ENCODE measurements at places on chromosomes 1 and 21. TPM values are rescaled to one million over a fixed set of nuclear protein-coding genes. Genes with fewer than 3 reads are reported as not detected.
A peak's percentile ranks its signal among the peaks of the same experiment; 100 is the strongest.

Gene NEK2
- total RNA-seq = 52.6 TPM

Gene ARID4B
- 43.3 TPM for total RNA-seq

Gene TTC24
- total RNA-seq = 19.7 TPM

Gene NBPF6
- total RNA-seq = not detected

Gene OXCT2
- 0.32 TPM for total RNA-seq

Gene CLCA4
- total RNA-seq = not detected

DNA sequence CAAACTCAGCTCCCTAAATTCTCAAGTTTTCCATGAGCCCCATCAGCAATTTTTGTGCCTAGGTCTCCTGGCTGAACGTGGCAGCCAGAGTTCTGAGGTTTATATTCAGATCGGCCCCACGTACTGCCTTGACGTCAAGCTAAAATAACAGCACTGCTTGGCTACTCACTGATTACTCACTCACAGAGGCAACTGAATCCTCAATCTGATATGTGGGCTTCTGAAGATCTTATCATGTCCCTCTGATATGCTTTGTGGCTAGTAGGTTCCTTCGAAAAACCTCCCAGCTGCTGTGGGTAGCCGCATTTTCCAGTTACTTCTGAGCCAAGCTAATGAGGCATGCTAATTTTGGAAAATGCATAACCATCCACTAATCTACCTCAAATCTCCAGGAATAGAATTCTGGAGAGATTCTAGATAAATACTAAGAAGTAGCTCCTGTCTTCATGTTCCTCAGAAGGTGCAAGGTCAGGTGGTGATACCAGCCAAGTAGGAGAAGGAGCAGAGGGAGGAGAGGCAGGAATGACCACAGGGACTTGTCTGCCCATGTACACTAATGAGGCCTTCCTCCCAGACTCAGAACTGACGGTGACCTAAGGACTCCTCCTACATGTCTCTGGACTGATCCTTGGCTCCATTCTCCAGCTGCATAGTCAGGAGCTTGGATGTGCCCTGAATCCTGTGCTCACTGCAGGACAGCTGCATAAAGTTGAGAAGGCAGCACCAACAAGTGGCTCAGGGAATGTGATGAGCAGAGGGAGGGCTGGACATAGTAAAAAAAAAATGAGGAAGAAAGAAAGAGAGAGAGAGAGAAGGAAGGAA is 263.7 kb downstream of the TNR start:
- H3K27me3 ChIP-seq = peaks cover 18% of the 10 kb centered on the region
- H3K27ac ChIP-seq = no peak overlapping the region
- DNase-seq = no peak

GRCh38 chr1:228272331-228272791 is 64.5 kb downstream of the OBSCN start:
- H3K27ac ChIP-seq = no peak overlapping the region
- peaks cover 13% of the 10 kb centered on the region for H3K4me1 ChIP-seq
- no peak for DNase-seq
- H3K4me3 ChIP-seq = no peak overlapping the region
- H3K36me3 ChIP-seq = no peaks in the 10 kb centered on the region
- no peaks in the 10 kb centered on the region for H3K27me3 ChIP-seq

DNA sequence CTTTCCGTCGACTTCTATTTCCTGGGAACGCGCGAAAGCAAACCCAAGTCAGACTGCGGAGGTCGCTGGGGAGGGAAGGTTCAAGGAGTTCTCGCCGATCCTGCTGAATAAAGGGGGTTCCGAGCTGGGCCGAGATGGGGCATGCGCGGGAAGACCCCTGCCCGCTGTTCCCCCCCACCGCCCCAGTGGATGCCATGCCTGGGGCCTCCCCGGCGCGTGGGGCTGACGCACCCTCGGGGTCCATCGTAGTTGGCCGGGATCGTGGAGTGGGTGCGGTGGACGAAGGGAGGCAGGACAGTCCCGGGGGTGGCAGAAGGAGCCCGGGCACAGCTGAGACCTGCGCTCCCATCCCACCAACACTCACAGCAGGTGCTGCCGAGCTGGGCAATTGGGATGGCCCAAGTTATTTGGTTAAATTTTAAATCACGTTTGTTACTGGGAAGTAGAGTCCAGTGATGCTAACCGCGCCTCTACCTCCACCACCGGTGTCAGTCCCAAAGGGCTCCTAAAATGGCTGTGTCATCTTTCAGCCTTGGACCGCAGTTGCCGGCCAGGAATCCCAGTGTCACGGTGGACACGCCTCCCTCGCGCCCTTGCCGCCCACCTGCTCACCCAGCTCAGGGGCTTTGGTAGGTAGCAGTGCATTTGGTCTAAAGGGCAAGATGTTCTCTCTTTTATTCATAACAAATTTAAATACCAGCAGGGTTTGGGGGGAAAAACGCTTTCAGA is 801 bp downstream of the MX1 start:
- no peaks in the 10 kb centered on the region for H3K27me3 ChIP-seq
- peaks cover 80% of the 10 kb centered on the region for H3K36me3 ChIP-seq
- H3K27ac ChIP-seq = peak overlapping the region; percentile 100

DNA sequence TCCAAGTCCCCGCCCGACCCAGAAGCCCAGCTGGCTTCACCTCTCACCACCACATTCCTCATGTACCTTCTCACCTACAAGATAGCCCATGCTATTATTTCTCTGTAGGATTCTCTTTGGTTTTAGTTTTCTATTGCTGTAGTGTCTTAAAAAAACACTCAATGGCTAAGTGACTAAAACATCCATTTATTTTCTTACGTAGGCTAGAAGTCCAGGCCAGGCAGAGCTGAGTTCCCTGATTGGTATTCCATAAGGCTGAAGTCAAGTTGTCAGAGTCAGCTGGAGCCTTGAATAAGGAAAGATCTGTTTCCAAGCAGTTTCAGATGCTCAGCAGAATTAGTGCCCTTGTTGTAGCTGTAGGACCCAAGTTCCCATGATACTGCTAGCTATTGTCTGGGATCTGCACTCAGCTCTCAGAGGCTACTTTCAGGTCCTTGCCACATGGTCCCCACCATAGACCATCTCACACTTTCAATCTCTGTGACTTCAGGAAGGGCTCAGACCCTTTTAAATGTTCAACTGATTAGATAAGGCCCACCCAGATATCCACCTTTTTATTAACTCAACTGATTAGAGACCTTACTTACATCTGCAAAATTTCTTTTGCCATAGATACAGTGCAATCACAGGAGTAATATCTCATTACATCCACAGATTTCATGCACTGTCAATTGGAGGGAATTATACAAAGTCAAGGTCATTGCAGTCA is 371.0 kb downstream of the TGFB2 start:
- H3K4me3 ChIP-seq = no peak overlapping the region
- DNase-seq = no peak
- H3K36me3 ChIP-seq = no peaks in the 10 kb centered on the region
- no peak overlapping the region for H3K27ac ChIP-seq

- DNase-seq = no peak
- H3K27ac ChIP-seq = no peak overlapping the region
- peaks cover 29% of the 10 kb centered on the region for H3K36me3 ChIP-seq
- no peaks in the 10 kb centered on the region for H3K27me3 ChIP-seq
- H3K4me3 ChIP-seq = no peak overlapping the region
- no peaks in the 10 kb centered on the region for H3K4me1 ChIP-seq
Measured at GRCh38 chr1:45622524-45623394, 1.1 kb downstream of the CCDC17 start.

- peak overlapping the region; percentile 89 for H3K27ac ChIP-seq
- H3K4me3 ChIP-seq = peak overlapping the region; percentile 75
- peaks cover 26% of the 10 kb centered on the region for H3K4me1 ChIP-seq
- peaks cover 7% of the 10 kb centered on the region for H3K27me3 ChIP-seq
- H3K36me3 ChIP-seq = no peaks in the 10 kb centered on the region
Measured at GRCh38 chr1:205441318-205441633, 14.6 kb downstream of the BLACAT1 start.

DNA sequence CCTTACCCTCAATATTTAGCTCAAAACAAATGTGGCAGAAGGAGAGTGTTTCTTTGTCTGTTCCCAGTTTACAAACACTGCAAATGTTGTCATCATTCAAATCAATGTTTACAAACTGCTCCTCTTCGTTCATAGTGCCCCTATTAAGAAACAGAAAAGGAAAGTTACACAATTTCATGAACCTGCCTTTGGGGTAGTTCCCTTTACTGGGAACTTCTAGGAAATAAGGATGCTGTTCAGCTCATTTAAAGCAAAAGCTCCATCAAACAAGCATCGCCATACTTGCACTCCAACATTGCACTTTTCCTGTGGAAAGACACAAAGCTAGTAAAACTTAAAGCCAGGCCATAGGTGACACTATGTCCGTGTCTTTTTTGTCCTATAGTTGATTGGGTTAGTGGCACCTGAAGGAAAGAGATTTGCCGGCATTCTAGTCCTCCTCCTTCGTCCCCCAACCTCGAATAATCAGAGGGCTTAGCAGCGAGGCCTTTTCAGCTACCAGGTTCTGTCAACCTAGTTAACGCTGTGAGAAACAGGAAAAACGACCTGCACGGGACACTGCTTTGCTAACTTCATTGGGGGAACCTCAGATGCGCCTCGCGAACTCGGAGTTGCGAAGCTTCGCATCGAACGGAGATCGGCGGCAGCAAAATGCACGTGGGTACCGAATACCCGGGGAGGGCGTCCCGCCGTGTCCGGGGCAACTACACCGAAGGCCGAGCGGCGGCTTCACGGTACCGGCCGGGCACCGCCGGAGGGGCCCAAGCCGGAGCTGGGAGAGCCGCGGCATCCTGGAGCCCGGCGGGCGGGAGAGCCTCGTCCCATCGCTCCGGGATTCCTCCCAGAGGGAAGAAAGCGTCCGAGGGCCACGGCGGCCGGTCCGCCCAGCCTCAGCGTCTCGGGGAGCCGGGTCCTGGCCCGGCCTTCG is 706 bp downstream of the C21orf91 start:
- H3K4me1 ChIP-seq = peaks cover 47% of the 10 kb centered on the region
- peak overlapping the region; percentile 95 for H3K27ac ChIP-seq
- H3K4me3 ChIP-seq = peak overlapping the region; percentile 78
- no peaks in the 10 kb centered on the region for H3K27me3 ChIP-seq

GRCh38 chr1:54112705-54113368 is 40.0 kb downstream of the CDCP2 start:
- H3K36me3 ChIP-seq = no peaks in the 10 kb centered on the region
- no peak for DNase-seq
- no peak overlapping the region for H3K27ac ChIP-seq

GRCh38 chr1:184387476-184388318 is 868 bp downstream of the C1orf21 start:
- H3K4me3 ChIP-seq = peak overlapping the region; percentile 80
- H3K36me3 ChIP-seq = no peaks in the 10 kb centered on the region
- H3K27me3 ChIP-seq = peaks cover 63% of the 10 kb centered on the region

DNA sequence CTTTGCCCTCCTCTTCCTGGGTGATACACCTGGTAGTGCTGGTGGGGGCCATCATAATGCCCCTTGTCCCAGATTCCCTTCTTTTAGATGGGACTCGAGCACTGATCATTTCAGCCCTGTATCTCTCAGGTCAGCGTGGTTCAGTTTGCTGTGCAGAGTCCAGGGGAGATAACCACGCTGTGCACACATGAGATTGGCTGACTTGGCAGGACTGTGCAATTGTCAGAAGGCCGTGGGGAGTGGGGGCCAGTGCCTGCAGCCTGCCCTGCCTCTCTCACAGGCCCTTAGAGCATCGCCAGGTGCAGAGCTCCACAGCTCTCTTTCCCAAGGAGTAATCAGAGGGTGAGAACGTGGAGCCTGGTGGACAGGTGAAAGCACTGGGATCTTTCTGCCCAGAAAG is 15.2 kb downstream of the EPHX1 start:
- H3K4me3 ChIP-seq = no peak overlapping the region
- no peaks in the 10 kb centered on the region for H3K4me1 ChIP-seq
- no peaks in the 10 kb centered on the region for H3K27me3 ChIP-seq
- no peaks in the 10 kb centered on the region for H3K36me3 ChIP-seq
- no peak for DNase-seq

All from activated CD8-positive, alpha-beta T cell treated with anti-CD3 and anti-CD28 coated beads, Interleukin-2, amount 10 ng/mL, durations not matched to agents 7 days and 5 days (primary cell).